Heart left ventricle (tissue), 16 donors: ENCODE measurements at places on chromosomes 3 and 15.

- DNase-seq = no peak
These were observed 181.3 kb upstream of the THBS1 start for GRCh38 chr15:39399600-39399999.

DNA sequence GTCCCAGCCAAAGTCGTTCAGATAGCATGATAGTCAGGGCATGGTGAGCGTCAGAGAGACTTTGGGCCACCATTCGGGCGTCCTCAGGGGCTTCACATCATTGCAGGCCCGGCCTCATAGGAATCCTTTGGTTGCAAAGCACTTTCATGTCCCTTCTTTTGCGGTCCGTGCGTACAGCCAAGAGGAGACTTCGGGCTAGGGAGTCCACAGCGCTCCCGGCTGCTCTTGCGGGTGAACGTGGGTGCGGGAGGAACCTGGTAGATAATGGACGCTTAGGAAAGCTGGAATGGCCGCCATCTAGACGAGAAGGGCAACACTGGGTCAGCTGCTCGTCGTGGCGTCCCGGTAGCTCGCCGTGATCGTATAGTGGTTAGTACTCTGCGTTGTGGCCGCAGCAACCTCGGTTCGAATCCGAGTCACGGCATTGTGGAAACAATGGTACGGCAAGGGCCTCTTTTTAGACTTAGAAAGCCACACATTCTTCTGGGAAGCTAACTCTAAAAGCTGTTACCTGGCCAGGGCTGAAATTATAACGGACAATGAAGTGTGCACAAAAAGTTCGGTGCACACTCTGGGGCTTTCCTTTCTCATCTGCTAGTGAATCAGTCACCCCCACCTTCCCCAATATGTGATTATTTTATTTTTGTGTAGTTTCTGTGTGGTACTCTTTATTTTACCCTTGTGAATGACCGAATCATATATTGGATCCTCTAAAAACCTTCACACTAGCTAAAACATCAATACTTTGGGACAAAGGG is 13.2 kb upstream of the SHF start:
- peak; percentile 85 for DNase-seq

DNA sequence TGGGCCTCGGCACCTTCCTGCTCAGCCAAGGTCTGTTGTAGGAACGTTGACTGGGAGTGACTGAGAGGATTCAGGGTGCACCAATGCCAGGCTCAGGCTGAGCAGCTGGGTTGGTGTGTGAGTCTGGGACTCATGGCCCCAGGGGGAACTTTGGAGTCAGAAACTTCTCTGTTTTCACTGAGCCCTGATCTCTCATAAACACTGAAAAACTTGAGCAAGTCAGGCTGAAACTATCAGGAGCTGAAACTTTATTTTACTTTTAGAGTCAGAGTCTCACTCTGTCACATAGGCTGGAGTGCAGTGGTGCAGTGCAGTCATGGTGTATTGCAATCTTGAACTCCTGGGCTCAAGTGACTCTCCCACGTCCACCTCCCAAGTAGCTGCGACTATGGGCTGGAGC is 3.0 kb downstream of the TRAK1 start:
- no peak for DNase-seq

DNA sequence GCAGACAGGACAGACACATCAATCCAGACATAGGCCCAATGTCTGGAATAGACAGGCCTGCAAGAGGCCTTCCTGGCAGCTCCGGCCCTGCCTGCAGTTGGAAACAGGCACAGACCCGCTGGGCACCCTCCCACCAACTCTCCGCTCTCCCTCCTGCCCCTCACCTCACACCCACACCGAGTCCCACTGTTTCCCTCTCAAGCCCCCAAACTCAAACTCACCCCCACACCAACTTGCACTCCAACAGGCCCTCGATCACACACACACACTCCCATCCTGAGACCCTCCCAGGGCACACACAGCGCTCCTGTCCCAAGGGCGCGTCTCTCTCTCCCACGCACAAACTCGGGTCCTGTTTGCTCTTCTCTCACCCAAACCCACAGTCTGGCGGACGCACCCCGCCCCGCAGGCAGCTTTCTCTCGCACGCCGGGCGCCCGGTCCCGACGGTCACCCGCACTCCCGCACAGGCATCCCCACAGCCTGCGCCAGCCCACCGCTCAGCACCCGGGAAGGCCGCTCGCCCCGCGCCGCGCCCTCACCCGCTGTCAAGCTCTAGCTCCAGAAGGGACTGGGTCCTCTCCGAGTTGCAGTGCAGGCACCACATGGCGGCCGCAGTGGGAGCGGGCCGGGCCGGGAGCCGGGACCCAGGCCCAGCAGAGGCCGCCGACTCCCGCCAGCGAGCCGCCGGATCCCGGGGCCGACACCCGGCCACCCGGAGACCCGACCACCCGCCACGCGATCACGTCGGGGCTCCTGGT is 106.2 kb downstream of the IQSEC1 start:
- DNase-seq = no peak

- DNase-seq = no peak
These were observed 46.6 kb upstream of the MRPL3 start for GRCh38 chr3:131549340-131549739.

GRCh38 chr3:123442125-123442524 is 6.8 kb downstream of the ADCY5 start:
- DNase-seq = no peak

DNA sequence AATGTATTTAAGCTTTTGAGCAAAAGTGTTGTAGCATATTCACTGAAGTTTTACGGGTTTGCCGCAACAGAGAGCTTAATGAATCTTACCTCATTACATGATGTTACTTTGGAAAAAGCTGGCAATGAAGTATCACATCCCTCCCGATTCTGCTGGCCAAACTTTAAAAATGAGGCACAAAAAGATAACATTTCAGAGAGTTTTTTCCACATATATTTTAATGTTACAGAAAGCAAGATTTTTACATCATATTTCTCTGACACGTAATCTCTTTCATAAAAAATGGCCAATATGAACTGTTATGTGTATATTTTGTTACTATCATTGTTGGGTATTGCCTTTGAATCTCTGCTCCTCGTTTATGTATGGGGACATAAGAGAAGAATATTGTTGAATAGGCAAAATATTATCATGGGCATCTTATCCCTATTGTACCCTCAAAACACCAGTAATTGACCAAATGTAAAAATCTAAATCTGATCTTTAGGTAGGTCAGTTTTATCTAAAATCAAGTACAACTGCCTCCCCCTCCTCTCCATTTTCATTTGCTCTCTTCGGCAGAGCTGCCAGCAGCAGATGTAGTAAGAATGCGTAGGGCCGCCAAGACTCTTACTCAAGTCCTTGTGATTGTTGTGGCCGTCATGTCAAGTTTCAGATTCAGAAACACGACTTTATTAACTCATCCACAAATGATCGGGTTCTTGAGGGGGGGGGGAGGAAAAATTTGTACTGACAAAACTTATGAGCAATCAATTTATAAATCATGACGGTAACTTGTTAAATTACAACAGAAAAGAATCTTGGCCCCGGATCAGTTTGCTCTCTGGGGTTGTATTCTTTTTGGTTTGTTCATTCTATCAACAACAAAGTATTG is 106.7 kb upstream of the THRB start:
- DNase-seq = no peak

DNA sequence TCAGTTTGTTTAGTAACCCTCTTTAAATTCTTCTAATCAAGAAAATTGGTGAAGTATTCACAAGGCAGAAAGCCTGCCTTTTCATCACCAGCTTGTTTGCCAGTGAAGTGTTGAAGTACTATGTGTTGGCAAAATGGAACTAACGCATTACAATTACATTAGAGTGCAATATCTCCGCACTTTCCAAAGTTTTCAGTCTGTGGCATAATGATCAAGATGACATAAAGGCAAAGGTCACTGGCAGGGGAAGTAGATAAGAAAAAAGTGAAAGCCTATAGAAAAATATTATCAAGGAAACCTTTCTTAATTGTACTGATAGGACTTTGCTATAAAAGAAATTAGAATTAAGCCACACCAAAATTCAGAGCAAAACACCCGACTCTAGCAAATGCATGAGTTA is 25.0 kb upstream of the TM4SF1 start:
- DNase-seq = no peak

GRCh38 chr3:32860499-32860898 is 42.7 kb downstream of the TRIM71 start:
- DNase-seq = no peak

DNA sequence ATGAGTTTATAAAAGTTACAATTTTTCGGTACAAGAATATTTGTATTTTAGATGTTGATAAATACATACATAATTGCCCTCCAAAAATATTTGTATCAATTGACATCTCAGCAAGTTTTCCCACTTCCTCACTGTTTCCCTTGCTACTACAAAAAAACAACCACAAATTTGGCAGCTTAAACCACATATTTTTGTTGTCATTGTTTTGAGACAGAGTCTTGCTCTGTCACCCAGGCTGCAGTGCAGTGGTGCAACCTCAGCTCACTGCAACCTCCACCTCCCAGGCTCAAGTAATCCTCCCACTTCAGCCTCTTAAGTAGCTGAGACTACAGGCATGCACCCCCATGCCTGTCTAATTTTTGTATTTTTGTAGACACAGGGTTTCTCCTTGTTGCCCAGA is 162.8 kb upstream of the RARB start:
- DNase-seq = no peak

GRCh38 chr15:68639926-68640600 is 61.3 kb downstream of the CORO2B start:
- no peak for DNase-seq

GRCh38 chr3:54283470-54283869 is 161.1 kb downstream of the CACNA2D3 start:
- DNase-seq = no peak

- no peak for DNase-seq
These were observed 28.1 kb upstream of the INSYN1 start for GRCh38 chr15:73781038-73781925.

DNA sequence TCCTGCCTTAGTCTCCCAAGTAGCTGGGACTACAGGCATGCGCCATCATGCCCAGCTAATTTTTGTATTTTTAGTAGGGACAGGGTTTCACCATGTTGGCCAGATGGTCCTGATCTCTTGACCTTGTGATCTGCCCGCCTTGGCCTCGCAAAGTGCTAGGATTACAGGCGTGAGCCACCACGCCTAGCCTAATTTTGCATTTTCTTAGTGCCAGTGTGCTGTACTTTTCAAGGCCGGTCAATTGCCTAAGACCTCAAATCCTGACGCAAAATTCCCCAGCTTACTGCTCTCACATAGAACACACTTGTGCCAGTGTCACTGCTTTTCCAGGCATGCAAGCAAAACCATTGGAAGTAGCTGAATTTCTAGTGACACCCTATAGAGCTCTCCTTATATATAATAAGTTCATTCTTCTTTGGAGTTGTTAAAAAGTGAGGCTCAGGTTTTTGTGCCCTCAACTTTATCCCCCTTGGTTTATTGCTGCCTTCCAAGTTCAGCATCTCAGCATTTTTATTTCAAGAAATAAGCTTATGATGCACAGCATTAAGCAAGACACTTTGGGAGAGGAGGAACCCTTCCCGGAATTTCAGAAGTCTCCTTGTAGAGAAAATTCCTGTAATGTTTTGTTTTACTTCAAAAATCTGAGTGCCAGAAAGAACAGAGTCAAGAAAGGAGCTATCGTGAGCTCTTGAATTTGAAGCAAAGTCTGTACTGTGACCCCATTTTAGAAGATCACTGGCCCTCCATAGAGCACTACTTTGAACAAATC is 93.2 kb downstream of the FILIP1L start:
- DNase-seq = no peak

GRCh38 chr3:14378415-14378814 is 24.0 kb upstream of the SLC6A6 start:
- no peak for DNase-seq

GRCh38 chr3:172305552-172305951 is 142.7 kb downstream of the GHSR start:
- no peak for DNase-seq

DNA sequence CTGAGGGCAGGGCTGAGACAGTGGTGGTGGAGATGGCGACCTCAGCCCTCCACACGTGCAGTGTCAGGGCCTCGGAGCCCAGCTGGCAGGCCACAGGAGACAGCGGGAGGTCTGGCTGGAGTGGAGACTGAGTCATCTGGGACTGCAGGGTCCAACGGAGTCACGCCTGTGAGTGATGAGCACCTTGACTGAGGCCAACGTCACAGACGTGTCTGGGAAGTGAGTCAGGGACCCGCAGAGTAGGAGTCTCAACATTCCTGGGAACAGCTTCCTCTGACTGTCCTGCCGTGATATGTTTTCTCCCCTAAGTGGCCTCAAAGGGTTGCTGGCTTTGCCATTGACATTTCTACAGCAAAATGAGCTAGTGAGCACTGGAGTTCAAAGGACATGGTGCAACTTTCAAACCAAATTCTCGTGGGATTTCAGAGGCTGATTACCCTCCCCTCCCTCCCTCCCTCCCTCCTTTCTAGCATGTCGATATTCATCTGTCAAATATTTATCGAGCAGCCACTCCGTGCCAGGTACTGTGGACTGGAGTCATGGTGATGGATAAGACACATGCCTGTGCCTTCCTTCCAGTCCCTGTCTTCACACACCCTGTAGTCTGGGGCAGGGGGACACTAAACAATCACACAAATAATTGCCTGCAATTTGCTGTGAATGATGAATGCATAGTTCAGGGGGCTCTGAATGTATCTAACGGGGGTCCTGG is 53.3 kb upstream of the AMOTL2 start:
- no peak for DNase-seq

GRCh38 chr3:90054311-90054710 is 946.9 kb downstream of the EPHA3 start:
- DNase-seq = no peak

DNA sequence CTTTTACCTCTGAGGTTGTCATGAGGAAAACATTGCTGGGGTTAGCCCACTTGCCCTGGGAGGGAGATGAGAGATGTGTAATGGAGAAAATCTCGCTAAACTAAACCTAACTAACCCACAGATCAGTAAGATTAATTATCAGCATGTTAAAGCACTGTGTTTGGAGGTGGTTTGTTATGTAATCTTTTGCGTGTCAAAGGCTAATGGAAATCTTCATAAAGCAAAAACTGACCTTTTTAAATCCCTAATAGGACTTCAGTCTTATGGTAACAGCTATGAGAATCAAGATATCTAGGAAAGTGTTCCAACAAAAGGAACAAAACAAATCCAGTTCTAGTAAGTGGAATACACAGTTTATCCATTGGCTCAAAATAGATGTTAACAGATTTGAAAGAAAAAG is 102.7 kb downstream of the PLOD2 start:
- no peak for DNase-seq

- DNase-seq = no peak
These were observed 103.3 kb upstream of the GALNT15 start for GRCh38 chr3:16071206-16071605.

GRCh38 chr3:99833617-99834205 is 16.0 kb downstream of the CMSS1 start:
- no peak for DNase-seq

- no peak for DNase-seq
These were observed 142.4 kb downstream of the FAM43A start for GRCh38 chr3:194828116-194828515.

GRCh38 chr15:91845720-91846119 is 7.8 kb upstream of the SLCO3A1 start:
- DNase-seq = no peak

GRCh38 chr3:50512131-50512530 is 8.7 kb upstream of the CACNA2D2 start:
- no peak for DNase-seq

- no peak for DNase-seq
These were observed 19.5 kb downstream of the SEC22C start for GRCh38 chr3:42562047-42562907.
